CD4-positive, alpha-beta T cell treated with Interleukin-2 at 100 ng/mL for 4 hours (primary cell): ENCODE measurements at places on chromosomes 1 and 21.
A peak's percentile ranks its signal among the peaks of the same experiment; 100 is the strongest.

GRCh38 chr1:29880556-29880955, 644.2 kb downstream of the PTPRU start:
- no peak for DNase-seq

DNA sequence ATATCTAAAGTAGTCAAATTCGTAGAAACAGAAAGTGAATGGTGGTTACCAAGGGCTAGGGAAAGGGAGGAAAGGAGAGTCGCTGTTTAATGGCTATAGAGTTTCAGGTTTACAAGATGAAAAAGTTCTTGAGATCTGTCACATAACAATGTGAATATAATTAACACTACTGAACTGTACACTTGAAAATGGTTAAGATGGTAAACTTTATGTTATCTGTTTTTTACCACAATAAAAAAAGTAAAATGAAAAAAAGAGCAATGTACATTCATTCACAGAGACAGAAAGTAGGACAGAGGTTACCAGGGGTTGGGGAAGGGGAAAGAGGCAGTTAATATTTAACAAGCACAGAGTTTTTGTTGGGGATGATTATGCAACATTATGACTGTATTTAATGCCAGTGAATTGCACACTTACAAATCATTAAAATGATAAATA, 53.3 kb upstream of the SEC16B start:
- DNase-seq = no peak

DNA sequence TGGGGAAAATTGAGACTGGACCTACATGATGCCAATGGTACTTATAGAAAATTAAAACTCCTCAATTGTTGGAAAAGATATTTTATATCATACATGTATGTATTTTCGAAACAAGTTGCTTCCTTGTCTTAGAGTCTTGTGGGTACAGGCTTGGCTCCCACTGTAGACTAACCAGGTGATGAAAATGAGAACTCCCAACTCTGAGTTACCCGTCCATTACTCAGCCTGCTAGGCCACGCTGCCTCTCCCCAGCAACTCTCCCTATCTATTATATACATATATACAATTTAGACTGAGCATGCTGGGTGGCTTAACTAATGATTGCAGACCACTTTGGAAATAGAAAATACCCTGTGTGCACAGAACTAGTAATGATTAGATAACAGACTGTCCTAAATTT, 628.7 kb downstream of the LMO4 start:
- no peak for DNase-seq

- no peak for DNase-seq
Observed at GRCh38 chr1:5891137-5891536, 101.1 kb downstream of the NPHP4 start.

DNA sequence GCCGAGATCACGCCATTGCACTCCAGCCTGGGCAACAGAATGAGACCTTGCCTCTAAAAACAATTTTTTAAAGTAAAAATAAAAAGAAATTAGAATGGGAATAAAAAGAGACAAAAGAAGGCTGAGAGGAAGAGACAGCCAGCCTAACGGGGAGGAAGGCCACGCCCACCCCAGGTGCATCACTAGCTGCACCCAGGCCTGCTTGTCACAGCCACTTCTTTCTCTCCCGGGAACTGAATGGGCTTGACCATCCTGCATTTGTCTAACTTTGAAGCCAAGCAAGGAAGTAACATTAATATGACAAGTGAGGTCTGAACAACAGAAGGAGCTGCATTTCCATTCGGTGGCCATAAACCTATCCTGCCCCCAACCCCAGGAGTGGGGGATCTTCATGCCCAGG, 20.8 kb upstream of the EFNA1 start:
- DNase-seq = no peak

DNA sequence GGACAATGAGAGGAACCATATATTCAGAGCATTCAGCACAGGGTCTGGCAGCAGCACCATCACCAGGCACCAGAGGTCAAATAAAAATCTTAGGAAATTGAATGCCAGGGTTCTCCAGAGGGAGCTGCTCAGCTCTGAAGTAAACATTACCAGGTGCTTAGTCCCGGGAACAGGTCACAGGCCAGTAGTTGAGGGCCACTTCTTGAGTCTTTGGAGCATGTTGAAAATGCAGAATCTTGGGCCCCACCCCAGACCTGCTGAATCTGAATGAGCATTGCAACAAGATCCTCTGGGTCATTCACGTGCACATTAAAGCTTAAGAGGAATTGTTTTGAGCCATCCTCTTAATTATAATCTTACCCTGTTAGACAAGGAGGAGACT, 33.8 kb downstream of the PHC2 start:
- DNase-seq = no peak

- DNase-seq = no peak
Observed at GRCh38 chr1:157193219-157193618, 55.0 kb upstream of the ETV3 start.

DNA sequence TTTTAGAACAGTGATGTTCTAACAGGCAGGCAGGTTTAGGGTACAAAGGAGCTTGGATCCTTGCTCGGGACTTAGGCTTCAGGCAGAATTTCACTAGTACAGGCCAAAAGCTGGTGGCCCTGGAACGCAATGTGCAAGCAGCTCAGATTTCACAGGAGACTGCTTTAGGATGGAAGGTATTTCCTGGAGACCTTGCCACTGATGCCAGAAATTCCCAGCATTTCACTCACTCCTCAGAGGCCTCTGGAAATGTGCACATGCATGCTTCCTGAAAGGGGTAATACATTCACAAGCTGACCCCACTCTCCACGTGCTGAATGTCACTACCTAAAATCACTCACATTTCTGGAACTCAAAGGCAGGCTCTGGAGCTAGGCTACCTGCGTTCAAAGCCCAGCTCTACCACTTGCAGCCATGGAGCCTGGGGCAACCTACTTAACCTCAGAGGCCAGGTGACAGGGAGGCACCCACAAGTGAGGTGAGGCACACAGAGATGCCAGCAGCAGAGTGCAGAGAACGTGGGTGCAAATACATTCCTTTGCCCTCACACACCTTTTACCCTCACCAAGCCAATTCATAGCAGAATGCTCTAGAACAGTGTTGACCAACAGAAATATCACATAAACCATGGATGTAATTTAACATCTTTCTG, 56.5 kb downstream of the CDC7 start:
- DNase-seq = no peak

- DNase-seq = no peak
Observed at GRCh38 chr1:207952617-207953542, 42.0 kb upstream of the CD34 start.

GRCh38 chr1:119002028-119002686, 14.0 kb upstream of the TBX15 start:
- DNase-seq = no peak

- no peak for DNase-seq
Observed at GRCh38 chr1:29653034-29653810, 416.9 kb downstream of the PTPRU start.

DNA sequence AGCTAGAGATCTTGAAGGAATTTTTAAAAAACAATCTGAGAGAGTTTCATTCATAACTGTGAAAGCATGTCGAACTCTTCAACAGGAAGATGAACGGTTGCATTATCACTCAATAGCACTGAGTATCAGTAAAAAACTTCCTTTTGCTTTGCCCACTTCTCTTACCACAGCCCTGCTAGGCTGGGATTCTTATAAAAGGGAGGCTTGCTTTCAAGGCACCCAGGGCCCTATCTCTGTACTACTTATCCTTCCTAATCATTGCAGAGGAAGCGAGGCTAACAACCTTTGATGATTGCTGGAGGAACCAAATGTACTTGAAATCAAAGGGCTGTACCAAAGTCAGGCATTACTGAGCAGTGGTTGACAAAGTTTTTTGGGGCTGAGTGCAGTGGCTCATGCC, 71.2 kb downstream of the SNRPE start:
- DNase-seq = no peak

GRCh38 chr21:33202464-33203363, 27.0 kb upstream of the IFNAR2 start:
- DNase-seq = peak; percentile 31

- no peak for DNase-seq
Observed at GRCh38 chr1:229696385-229696784, 70.3 kb downstream of the URB2 start.

DNA sequence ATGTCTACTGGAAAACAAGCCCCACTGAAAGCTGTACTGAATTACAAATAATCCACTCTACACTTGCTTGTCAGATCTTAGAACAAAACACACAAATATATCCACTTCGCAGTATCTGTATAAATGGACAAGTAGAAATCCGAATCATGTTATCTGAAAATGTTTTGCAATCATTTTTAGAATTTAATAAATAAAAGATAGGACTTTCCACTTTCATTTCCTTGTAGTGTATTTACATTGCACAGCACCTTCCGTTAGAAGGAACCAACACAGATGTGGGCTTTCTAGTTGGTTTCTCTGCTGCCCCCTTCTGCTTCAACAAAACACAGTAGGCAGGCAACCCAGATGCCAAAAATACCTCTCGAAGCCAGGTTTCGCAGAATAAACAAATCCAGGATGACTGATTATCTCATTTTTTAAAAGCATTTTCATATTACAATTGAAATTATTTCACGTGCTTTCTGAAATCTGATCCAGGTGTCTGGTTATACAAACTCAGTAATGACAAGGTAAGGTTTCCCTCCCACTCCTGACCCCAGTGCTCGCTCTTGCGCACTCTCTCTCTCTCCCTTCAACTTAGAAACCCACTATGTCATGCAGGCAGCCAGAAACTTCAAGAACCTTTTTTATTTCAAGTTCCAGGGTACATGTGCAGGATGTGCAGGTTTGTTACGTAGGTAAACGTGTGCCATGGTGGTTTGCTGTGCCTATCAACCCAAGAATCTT, 389.9 kb downstream of the SMYD3 start:
- DNase-seq = peak; percentile 42

DNA sequence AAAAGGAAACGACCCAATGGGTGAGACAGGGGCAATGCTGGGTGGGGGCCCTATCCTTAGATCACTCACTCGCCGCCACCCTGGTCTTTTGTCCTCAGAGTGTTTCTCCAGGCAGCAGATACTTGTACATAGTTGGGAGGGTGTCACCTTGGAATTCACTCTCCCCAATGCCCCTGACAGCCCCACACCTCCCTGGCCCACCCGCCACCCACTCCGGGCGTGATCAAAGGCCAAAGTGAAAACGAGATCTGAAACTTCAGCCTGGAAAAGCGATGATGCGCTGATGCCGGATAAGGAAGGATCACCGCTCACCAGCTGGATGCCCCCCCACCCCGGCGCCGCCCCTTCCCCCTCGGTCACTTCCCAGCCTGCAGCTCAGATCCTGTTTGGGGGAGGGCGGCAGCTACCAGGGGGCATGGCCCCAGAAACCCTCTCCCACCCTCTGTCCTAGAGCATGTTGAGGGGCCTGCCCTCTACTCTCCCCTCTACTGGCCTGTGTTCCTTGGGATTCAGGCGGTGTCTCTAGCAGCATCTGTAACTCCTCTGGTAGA, 33.6 kb upstream of the CASZ1 start:
- no peak for DNase-seq

DNA sequence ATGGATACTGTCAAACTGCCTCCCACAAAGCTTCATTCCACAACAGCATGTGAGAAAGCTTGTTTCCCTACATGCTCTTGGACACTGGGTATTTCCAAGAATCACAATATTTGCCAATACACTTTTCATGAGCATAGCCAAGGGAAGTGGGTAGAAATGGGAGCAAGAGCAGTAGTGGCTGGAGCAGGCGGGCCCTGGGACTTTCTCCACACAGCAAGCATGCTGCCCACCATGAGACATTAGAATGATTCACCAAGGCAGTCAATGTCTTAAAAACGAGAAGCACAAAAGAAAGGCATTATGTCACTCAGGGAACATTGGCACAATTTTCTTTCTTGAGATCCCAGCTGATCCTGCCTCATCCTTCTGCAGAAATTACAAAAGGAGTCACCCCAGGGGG, 371.6 kb upstream of the RUNX1 start:
- DNase-seq = no peak

DNA sequence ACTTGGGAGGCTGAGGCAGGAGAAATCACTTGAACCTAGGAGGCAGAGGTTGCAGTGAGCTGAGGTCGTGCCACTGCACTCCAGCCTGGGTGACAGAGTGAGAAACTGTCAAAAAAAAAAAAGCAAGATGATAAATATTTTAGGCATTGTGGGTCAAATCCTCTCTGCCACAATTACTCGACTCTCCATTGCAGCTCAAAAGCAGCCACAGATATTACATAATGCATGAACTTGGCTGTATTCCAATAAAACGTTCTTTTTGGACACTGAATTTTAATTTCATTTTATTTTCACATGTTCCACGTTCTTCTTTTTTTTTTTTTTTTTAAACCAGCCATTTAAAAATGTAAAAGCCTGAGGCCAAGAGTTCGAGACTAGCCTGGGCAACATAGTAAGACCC, 69.4 kb downstream of the TCP10L start:
- DNase-seq = no peak

DNA sequence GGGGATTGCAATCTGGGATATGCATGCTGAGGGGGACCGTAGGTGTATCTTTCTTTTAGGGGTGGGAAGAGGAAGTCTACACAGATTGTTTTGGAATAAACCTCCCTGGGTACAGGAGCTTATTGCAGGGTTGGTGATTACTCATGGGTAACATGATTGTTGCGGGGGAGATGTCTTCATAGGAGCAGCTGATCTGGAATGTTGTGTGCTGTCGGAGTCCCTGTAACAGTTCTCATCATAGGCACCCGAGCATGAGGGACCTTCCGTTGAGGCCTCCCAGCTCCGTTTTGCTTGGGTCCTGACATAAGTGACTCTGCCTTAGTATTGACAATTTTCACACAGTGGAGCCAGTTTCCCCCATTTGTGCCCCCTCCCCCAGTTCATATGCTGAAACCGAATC, 4.2 kb upstream of the PRXL2B start:
- DNase-seq = no peak

DNA sequence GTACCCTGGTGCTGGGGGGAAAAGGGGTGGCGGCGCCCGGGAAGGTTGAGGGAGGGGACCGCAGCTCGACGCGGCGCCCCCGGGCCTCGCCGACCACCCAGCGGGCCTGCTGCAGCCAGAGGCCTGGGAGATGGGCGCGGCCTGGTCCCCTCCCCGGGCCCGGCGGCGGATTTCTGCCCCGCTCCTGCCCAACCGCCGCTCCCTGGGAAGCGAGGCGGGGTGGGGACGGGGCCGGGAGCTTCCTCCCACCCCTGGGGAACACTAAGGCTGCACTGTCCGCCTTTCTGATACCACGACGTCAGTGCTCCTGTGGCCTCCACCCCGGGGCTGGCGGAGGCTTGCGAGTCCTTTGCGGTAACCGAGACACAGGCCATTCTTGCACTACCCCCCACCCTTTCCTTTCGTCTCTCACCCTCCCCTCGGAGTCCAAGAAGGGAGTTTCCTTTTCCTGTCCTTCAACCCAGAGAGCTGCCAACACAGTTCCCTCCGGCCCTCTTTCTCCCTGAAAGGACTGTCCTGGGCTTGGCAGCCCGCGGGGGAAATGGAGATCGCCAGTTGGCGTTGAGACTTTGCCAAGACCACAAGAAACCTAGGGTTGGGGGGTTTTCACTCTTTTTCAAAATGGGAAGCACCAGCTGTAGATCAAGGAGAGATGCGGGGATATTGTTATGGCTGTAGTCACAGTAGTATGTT, 742 bp downstream of the SH3GLB1 start:
- DNase-seq = peak; percentile 50

- DNase-seq = no peak
Observed at GRCh38 chr1:58290685-58291372, 255.7 kb downstream of the OMA1 start.

- DNase-seq = no peak
Observed at GRCh38 chr1:110425612-110426152, 18.2 kb upstream of the LAMTOR5 start.
